NCI-H69 (cell line): ENCODE measurements at places on chromosomes 3 and 15.

- DNase-seq: peak; percentile 80
These were observed 41.3 kb downstream of the GLDN start for GRCh38 chr15:51382787-51383186.

DNA sequence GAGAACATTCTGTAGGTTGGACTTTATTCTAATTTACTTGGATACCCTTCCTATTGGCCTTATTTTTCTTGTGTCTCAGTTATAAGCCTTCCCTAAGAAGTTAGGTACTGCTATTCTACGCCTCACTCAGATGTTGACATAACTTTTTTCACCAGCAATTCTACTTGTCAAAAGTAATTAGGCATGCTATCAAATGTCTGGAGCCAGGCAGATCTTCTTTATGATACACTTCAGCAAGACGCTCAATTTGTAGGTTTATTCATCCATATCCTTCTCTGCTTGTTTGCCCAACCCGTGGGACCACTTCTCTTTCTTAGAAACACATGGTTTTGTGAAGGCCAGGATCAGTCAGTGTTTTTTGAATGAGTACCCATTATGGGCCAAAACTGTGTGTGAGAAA lies 36.2 kb upstream of the COL8A1 start:
- DNase-seq: peak; percentile 17

GRCh38 chr15:79956354-79956939 lies 14.5 kb downstream of the BCL2A1 start:
- DNase-seq: no peak

- DNase-seq: peak; percentile 77
These were observed 65.8 kb downstream of the PDE8A start for GRCh38 chr15:85047271-85047948.
